Suprapubic skin (tissue), 4 donors: ENCODE measurements at places on chromosomes 5 and 9. TPM values are rescaled to one million over a fixed set of nuclear protein-coding genes. Genes with fewer than 3 reads are reported as not detected.

GRCh38 chr9:71733176-71733575 lies 35.1 kb downstream of the CEMIP2 start:
- no peak for DNase-seq

- no peak for DNase-seq
These were observed 19.8 kb upstream of the MYORG start for GRCh38 chr9:34396276-34397214.

- no peak for DNase-seq
These were observed 4.5 kb downstream of the RALGDS start for GRCh38 chr9:133116346-133117231.

DNA sequence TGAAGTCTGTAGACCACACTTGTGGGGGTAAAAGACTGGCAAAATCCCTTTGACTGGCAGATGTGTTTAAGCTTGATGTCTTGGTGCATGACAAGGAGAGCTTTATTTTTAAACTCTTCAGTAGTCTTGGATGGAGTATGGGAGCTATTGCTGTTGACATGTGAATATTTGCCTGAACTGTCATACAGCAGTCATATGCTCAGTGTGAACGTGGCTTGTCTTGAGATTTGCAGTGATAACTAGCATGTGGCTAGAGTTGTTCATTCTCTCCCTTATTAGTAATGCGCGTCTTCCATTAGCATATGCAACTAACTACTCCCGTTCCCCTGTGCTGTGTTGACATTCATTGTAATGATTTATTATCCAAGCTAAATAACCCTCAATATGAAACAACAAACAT lies 523.6 kb upstream of the WWC1 start:
- no peak for DNase-seq

- peak; percentile 59 for DNase-seq
These were observed 124.2 kb downstream of the TMEM161B start for GRCh38 chr5:88144219-88145001.

GRCh38 chr9:101457003-101457402 lies 21.4 kb upstream of the ALDOB start:
- DNase-seq: no peak

GRCh38 chr5:97009212-97009898 lies 73.5 kb downstream of the LNPEP start:
- DNase-seq: no peak

GRCh38 chr9:107948086-107948485 lies 458.5 kb upstream of the KLF4 start:
- DNase-seq: no peak

DNA sequence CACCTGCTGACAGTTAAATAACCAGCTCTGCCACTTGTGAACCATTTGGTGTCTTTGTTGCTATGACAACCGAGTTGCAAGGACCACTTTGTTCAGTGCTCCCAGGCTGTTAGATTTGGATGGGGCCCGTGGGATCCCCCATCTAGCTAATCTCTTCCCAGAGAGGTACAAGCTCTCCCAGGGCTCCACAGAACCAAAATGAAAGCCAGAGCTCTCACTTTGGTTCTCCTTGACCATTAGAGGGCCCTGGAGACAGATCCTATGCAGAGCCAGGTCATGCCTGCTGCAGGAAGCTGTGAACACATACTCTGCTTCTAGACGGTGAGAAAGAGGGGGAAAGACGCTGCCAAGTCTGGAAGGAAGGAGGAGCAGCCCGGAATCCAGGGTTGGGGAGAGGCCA lies 224.6 kb downstream of the GABBR2 start:
- no peak for DNase-seq

DNA sequence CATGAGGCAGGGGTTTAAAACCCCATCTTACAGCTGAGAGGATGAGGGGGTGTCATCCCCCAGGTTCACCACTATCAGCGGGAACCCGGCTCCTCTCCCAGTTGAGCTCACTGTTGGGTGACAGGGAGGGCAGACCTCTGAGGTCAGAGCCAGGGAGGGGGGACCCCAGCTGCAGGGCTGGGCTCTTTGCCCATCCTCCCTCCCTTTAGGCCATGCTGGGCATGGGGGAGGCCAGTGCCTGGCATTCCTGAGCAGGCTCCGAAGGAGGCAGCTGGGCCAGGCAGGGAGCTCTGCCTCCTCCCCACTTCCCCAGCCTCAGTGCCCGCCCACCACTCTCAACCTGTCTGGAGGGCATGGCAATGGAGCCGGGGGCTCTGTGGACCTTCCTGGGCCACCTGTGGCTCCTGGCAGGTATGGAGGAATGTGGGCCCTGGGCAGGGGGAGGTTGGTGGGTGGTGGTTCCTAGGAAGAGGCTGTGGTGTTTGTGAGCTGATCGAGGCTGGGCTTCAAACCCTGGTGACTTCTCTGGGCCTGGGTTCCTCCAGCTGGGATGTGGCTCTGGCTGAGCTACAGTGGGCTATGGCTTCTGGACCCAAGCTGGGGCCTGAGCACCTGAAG lies 12.6 kb downstream of the CRB2 start:
- no peak for DNase-seq

- no peak for DNase-seq
These were observed 277.6 kb downstream of the TMEM38B start for GRCh38 chr9:105971986-105972385.

DNA sequence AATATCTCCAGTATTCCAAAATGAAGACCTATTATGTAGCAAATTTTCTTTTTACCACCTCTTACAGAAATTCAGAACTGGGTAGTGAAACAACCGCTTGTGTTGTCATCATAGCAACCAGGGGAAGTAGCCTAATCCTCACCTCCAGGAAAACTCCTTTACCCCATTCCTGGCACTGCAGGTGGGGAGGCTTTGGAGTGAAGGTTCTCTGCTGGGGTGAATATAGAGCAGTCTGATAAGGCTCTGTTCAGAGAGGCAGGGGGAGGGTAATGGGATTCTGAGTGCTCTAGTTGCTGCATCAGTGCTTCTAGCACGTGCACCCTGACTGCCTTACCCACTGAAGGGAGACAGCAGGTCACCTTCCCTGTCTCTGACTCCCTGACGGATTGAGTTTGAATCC lies 116.2 kb downstream of the MAN2A1 start:
- no peak for DNase-seq

DNA sequence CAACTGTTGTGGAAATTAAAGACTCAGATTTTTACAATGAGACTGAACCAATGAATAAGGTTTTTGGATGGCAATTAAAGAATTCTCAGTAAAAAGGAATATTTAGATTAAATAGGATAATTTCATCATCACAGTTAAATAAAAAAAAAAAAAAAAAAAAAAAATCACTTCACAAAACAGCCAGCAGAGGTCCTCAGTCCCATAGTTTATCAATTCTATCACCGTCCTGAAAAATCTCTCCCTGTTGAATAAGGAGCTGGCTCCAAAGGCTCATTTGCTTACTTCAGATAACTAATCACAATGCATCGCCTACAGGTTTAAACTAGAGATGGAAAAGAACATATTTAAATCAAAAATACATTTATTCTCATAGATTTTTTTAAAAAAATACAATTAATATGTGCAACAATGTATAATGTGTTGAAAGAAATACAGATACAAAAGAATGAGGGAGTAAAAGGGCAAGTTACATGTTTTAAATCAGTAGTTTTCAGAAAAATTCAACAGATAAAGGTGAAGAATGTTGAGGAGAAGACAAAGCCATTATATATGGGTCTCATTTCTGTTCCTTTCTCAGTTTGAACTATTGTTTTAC lies 175.8 kb upstream of the CHD1 start:
- DNase-seq: no peak

- DNase-seq: no peak
These were observed 127.9 kb downstream of the ELAVL2 start for GRCh38 chr9:23698161-23698560.

CCL27 gene
- total RNA-seq: 357 TPM

YTHDC2 gene
- 20.9 TPM for total RNA-seq

IL3 gene
- total RNA-seq: not detected
